ENCODE measurements at places on chromosomes 1 and 21.

DNA sequence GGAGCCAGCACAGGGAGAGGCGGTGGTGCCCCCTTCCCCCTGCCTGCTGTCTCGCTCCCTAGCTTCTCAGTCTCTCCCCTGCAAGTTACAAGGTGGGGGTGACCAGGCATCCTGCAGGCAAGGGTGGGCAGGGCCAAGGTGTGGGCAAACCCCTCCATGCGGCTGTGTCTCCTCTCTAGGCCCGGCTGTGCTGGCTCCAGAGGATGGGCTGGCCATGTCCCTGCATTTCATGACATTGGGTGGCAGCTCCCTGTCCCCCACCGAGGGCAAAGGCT lies 14.6 kb downstream of the NTRK1 start:
- DNase-seq: no peak

GRCh38 chr1:245501633-245502032 lies 346.8 kb downstream of the KIF26B start:
- no peak for DNase-seq

DNA sequence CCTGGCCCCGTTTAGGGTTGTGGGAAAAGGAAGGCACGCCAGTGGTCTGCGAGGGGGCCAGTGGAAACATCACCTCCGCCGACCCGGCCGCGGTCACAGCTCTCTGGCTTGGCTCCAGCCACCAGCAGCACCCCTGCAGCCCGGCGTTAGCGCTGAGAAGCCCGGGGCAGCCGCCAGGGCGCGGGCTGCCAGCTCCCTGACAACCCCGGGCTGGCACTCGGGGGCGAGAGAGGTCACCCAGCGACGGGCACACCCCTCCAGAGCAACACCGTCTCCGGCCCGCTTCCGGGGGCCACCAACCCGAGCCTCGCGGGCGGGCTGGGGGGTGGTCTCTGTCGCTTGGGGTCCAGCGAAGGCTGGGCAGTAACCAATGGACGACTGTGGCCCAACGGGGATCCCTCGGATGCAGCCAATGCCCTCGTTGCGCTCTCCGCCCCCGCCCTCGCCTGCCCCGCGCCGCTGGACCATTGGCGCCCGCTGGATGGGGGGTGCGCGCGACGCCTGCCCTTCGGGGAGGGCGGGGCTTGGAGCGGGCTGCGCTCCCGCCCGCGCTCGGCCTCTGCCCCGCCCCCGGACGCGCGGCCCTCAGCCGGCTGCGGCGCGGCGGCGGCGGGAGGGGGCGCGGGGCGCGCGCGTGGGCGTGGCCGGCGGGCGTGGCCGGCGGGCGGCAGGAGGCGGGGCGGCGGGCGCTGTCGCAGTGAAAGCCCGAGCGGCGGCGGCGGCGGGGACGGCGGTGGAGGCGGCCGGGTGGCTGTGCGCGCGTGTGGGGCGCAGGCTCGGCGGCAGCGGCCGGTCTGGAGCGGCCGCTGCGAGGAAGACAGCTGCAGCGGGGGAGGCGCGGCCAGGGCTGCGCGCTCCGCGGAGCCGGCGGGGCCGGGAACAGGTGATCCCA lies at the start of gene MAN1C1:
Gene MAN1C1, plus strand, starts transcription at position 697 of the 892 bp plus-strand sequence. CDS start 1,007 bp downstream, outside the sequence.
- peak; percentile 79 for DNase-seq

GRCh38 chr1:119133987-119134386 lies 6.5 kb downstream of the WARS2 start:
- peak; percentile 3 for DNase-seq

DNA sequence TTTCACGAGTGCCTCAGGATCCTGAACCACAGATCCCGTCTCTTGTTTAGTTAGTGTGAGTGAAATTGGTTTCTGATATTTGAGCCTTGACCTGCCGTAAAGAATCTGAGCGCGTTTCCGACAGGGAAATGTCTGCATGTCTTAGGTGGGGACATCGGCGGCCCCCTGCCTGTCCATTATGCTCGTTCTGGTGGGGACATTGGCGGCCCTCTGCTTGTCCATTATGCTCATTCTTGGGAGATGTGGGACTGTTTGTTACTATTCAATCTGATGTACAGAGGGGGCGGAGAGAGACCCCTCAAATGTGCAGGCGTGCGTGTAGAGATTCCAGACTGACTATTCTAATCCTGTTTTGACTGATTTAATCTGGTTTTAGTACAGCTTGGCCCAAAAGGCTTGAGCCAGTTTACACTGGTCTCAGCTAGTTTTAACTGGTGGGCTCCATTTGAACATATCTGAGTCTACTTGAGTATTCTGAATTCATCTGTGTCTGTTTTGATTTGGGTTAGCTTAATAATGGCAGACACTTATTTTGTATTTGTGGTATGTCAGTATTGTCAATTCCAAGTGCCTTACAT lies 6.6 kb upstream of the TINAGL1 start:
- no peak for DNase-seq
